Nephron progenitor cell (in vitro differentiated cells): ENCODE measurements at places on chromosomes 7 and 10.

DNA sequence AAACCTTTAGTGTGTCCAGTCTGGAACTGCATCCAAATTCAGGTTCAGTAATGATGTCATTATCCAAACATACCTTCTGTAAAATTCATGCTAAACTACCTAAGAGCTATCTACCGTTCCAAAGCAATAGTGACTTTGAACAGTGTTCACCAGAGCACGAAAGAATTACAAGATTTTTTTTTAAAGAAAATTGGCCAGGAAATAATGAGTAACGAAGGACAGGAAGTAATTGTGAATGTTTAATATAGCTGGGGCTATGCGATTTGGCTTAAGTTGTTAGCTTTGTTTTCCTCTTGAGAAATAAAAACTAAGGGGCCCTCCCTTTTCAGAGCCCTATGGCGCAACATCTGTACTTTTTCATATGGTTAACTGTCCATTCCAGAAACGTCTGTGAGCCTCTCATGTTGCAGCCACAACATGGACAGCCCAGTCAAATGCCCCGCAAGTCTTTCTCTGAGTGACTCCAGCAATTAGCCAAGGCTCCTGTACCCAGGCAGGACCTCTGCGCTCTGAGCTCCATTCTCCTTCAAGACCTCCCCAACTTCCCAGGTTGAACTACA lies 694 bp upstream of the FAS start:
- H3K4me3 ChIP-seq = peak overlapping the region; percentile 92
- no peaks in the 10 kb centered on the region for H3K36me3 ChIP-seq
- H3K27me3 ChIP-seq = peaks cover 11% of the 10 kb centered on the region
- H3K27ac ChIP-seq = no peak overlapping the region
- H3K4me1 ChIP-seq = peaks cover 49% of the 10 kb centered on the region

DNA sequence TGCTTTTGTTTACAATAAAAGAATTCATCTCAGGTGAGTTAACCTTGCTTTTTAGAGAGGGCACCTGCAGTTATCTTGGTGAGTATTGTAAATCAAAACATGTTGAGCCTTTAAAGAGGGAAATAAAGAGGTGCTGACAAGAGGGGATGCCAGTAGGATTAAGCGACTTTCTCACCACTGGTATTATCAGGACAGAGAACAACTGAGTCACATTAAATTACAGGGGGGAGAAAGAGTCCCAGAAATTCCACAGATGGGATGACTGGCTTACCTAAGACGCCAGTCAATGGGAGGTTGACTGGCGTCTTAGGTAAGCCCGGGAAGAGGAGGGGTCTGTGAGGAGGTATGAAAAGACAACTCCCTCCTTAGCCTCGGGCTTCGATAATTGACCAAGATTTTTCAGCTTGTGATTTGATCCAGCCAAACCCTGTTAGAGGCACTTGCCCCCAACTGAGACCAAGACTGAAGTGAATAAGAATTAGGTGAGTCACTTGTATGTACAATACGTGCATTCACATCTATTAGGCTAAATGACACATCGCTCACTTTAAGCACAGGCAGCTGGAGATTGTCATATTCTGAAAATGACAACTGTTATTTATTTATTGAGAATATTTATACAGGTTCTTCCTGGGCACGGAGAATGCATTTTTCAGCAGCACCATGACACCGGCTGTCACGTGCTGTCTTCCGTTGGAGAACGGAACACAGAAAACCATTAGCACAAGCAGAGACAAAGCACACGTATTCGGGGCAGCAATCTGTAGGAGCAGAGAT lies 117.6 kb downstream of the SEM1 start:
- H3K4me1 ChIP-seq = peaks cover 31% of the 10 kb centered on the region
- no peak overlapping the region for H3K27ac ChIP-seq
- no peaks in the 10 kb centered on the region for H3K36me3 ChIP-seq
- no peak overlapping the region for H3K4me3 ChIP-seq
- no peak for DNase-seq

- H3K27ac ChIP-seq = no peak overlapping the region
- H3K36me3 ChIP-seq = peaks cover 7% of the 10 kb centered on the region
- no peaks in the 10 kb centered on the region for H3K4me1 ChIP-seq
- peaks cover 4% of the 10 kb centered on the region for H3K27me3 ChIP-seq
Measured at GRCh38 chr7:135375908-135376699, 133.8 kb downstream of the CNOT4 start.

GRCh38 chr10:54665095-54665494 lies 135.9 kb downstream of the PCDH15 start:
- DNase-seq = no peak
- no peaks in the 10 kb centered on the region for H3K4me1 ChIP-seq
- no peak overlapping the region for H3K4me3 ChIP-seq

- no peak for DNase-seq
- peaks cover 8% of the 10 kb centered on the region for H3K27me3 ChIP-seq
- H3K27ac ChIP-seq = no peak overlapping the region
- no peaks in the 10 kb centered on the region for H3K4me1 ChIP-seq
- H3K4me3 ChIP-seq = no peak overlapping the region
- H3K36me3 ChIP-seq = no peaks in the 10 kb centered on the region
Measured at GRCh38 chr7:143455942-143456341, 12.7 kb downstream of the TAS2R60 start.

- DNase-seq = no peak
- H3K27ac ChIP-seq = peak overlapping the region; percentile 58
- H3K4me3 ChIP-seq = no peak overlapping the region
- H3K36me3 ChIP-seq = peaks cover 6% of the 10 kb centered on the region
- H3K27me3 ChIP-seq = peaks cover 9% of the 10 kb centered on the region
- H3K4me1 ChIP-seq = peaks cover 68% of the 10 kb centered on the region
Measured at GRCh38 chr10:513393-513792, 176.1 kb downstream of the DIP2C start.

DNA sequence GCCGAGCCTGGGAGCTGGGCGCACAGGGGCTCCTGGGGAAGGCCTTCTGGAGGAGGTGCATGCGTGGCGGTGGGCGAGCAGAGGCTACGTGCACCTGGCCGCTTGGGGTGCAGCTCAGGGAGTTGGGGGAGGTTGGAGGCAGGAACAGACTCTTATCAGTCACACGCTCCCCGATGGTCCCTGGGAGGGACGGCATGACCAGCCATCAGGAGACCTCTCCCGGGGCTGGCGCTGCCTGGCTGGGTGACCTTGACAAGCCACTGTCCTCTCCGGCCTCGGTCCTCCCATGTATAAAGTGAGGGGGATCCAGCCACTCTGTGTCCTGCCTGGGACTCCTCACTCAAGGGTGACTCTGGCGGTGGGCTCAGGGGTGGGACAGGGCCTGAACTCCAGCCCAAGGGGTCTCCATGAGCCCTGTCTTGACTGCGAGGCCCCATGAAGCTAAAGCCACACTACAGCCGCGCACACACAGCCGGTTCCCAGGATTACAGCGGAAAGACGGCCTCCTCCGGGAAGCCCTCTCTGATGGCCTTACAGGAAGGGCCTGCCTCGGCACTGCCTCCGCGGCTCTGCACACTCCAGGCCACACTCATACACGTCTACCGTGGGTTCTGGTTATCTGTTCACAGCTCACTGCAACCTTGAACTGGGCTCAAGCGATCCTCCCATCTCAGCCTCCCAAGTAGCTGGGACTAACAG lies 2.3 kb downstream of the TMEM184A start:
- no peaks in the 10 kb centered on the region for H3K27me3 ChIP-seq
- peaks cover 31% of the 10 kb centered on the region for H3K4me1 ChIP-seq
- no peak overlapping the region for H3K27ac ChIP-seq
- H3K36me3 ChIP-seq = no peaks in the 10 kb centered on the region

GRCh38 chr7:10708447-10708846 lies 265.2 kb upstream of the PHF14 start:
- H3K36me3 ChIP-seq = no peaks in the 10 kb centered on the region
- peaks cover 14% of the 10 kb centered on the region for H3K4me1 ChIP-seq
- no peak for DNase-seq
- no peaks in the 10 kb centered on the region for H3K27me3 ChIP-seq
- no peak overlapping the region for H3K4me3 ChIP-seq

GRCh38 chr10:28796606-28797512 lies 119.5 kb downstream of the BAMBI start:
- H3K4me1 ChIP-seq = peaks cover 24% of the 10 kb centered on the region
- no peak overlapping the region for H3K27ac ChIP-seq
- H3K27me3 ChIP-seq = peaks cover 6% of the 10 kb centered on the region
- H3K4me3 ChIP-seq = no peak overlapping the region

- H3K36me3 ChIP-seq = no peaks in the 10 kb centered on the region
- H3K4me1 ChIP-seq = peaks cover 5% of the 10 kb centered on the region
- H3K27me3 ChIP-seq = peaks cover 4% of the 10 kb centered on the region
- H3K4me3 ChIP-seq = no peak overlapping the region
- DNase-seq = no peak
Measured at GRCh38 chr7:121054925-121055324, 66.4 kb downstream of the CPED1 start.

- H3K27me3 ChIP-seq = no peaks in the 10 kb centered on the region
- DNase-seq = no peak
- H3K27ac ChIP-seq = peak overlapping the region; percentile 92
- H3K4me1 ChIP-seq = peaks cover 7% of the 10 kb centered on the region
Measured at GRCh38 chr7:67100956-67101361, 104.3 kb downstream of the TYW1 start.

- DNase-seq = no peak
- H3K27me3 ChIP-seq = peaks cover 14% of the 10 kb centered on the region
- no peak overlapping the region for H3K27ac ChIP-seq
- no peaks in the 10 kb centered on the region for H3K4me1 ChIP-seq
- H3K36me3 ChIP-seq = no peaks in the 10 kb centered on the region
- no peak overlapping the region for H3K4me3 ChIP-seq
Measured at GRCh38 chr7:156218544-156219306, 406.5 kb upstream of the SHH start.

DNA sequence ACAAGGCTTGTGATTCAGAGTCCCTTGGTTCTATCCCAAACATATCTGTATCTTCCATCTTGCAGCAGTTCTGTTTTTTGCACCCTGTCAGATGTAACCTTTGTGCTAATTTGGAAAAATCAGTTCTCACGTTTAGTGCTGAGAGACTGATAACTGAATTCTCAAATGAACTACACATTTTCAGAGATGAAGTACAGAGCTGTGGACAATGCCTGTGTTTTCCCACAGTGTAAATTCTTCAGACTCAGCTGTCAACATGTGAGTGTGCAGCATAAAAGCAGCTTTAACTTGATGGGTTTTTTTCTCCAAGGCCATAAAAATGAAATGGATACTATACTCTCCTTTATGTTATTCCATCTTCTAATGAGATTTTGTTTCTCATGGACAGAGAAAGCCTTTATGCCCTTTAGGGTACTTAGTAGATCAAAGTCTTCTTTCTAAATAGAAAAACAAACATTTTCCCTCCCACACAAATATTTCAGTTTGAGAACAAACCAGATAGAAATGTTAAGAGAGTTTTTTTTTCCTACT lies 150.9 kb downstream of the SEMA3A start:
- peak overlapping the region; percentile 74 for H3K27ac ChIP-seq
- no peaks in the 10 kb centered on the region for H3K27me3 ChIP-seq
- DNase-seq = no peak
- no peak overlapping the region for H3K4me3 ChIP-seq
- H3K4me1 ChIP-seq = peaks cover 39% of the 10 kb centered on the region

DNA sequence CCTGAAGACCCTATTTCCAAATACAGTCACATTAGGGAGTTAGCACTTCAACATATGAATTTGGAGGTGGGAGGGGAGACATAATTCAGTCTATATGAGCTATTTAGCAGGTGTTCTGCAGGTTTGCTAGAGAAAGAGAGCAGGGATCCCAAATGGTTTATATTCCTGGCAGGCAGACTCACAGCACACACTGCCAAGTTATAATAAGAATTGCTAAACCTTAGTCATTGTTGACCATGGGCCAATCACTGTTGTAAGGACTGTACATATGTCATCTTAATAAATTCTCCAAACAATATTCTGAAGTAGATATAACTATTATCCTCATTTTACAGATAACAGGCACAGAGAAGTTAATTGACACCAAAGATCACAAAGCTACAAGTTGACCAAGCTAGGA lies 1.5 kb upstream of the CCDC3 start:
- H3K27me3 ChIP-seq = peaks cover 50% of the 10 kb centered on the region
- peaks cover 16% of the 10 kb centered on the region for H3K4me1 ChIP-seq
- no peak for DNase-seq
- H3K4me3 ChIP-seq = peak overlapping the region; percentile 76
- no peak overlapping the region for H3K27ac ChIP-seq

DNA sequence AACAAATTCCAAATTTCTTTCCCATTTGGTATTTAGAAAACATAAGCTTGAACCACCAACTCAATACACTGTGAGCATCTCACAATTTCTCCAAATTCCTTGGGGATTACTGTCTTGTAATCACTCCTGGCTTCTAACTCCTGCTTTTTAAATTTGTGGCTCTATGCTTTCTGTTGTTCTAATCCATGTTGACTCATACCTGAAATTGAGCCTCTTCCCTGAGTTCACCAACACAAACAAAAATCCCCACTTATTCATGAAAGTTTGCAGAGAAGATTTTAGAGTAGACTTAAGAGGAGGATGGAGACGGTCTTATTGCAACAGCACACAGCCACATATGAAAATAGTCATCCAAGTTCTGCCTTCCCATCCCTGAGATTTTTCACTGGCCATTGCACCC lies 252.5 kb downstream of the PTEN start:
- no peak overlapping the region for H3K27ac ChIP-seq
- H3K27me3 ChIP-seq = peaks cover 4% of the 10 kb centered on the region
- no peak overlapping the region for H3K4me3 ChIP-seq
- peaks cover 5% of the 10 kb centered on the region for H3K4me1 ChIP-seq
- no peaks in the 10 kb centered on the region for H3K36me3 ChIP-seq

DNA sequence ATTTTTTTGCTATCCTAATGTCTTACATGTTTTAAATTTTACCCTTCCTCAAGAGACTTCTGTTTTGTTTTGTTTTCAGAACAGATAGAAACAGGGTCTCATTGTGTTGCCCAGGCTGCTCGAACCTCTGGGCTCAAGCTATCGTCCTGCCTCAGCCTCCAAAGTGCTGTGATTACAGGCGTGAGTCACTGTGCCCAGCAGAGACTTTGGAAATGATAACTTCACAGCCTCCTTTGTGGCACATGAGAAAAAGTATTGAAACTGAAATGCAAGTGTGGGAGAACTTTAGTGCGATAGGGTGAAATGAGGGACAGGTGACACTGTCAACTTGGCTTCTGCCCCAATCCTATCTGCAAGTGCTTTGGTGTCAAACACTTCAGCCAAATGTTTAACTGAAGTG lies 21.6 kb downstream of the IRF5 start:
- H3K27ac ChIP-seq = no peak overlapping the region
- peaks cover 10% of the 10 kb centered on the region for H3K4me1 ChIP-seq
- no peak overlapping the region for H3K4me3 ChIP-seq
- DNase-seq = no peak
- H3K27me3 ChIP-seq = no peaks in the 10 kb centered on the region

GRCh38 chr10:99964791-99965190 lies 45.0 kb downstream of the DNMBP start:
- no peak overlapping the region for H3K4me3 ChIP-seq
- H3K36me3 ChIP-seq = peaks cover 13% of the 10 kb centered on the region
- no peak overlapping the region for H3K27ac ChIP-seq
- no peak for DNase-seq
- peaks cover 5% of the 10 kb centered on the region for H3K4me1 ChIP-seq

GRCh38 chr7:148457310-148457921 lies 133.2 kb upstream of the C7orf33 start:
- no peaks in the 10 kb centered on the region for H3K36me3 ChIP-seq
- no peaks in the 10 kb centered on the region for H3K4me1 ChIP-seq
- H3K4me3 ChIP-seq = no peak overlapping the region
- H3K27ac ChIP-seq = no peak overlapping the region
- DNase-seq = no peak
